ENCODE measurements at places on chromosomes 5 and 9.

- DNase-seq: no peak
These were observed 203.9 kb upstream of the CDH9 start for GRCh38 chr5:27242258-27242626.

- DNase-seq: no peak
These were observed 4.0 kb downstream of the ANKRD33B start for GRCh38 chr5:10567781-10568321.

- DNase-seq: no peak
These were observed 307.3 kb downstream of the MLLT3 start for GRCh38 chr9:20314981-20315380.

GRCh38 chr5:34450338-34450737 lies 205.8 kb upstream of the RAI14 start:
- DNase-seq: peak; percentile 56

GRCh38 chr5:61416010-61416409 lies 84.0 kb downstream of the ZSWIM6 start:
- no peak for DNase-seq

DNA sequence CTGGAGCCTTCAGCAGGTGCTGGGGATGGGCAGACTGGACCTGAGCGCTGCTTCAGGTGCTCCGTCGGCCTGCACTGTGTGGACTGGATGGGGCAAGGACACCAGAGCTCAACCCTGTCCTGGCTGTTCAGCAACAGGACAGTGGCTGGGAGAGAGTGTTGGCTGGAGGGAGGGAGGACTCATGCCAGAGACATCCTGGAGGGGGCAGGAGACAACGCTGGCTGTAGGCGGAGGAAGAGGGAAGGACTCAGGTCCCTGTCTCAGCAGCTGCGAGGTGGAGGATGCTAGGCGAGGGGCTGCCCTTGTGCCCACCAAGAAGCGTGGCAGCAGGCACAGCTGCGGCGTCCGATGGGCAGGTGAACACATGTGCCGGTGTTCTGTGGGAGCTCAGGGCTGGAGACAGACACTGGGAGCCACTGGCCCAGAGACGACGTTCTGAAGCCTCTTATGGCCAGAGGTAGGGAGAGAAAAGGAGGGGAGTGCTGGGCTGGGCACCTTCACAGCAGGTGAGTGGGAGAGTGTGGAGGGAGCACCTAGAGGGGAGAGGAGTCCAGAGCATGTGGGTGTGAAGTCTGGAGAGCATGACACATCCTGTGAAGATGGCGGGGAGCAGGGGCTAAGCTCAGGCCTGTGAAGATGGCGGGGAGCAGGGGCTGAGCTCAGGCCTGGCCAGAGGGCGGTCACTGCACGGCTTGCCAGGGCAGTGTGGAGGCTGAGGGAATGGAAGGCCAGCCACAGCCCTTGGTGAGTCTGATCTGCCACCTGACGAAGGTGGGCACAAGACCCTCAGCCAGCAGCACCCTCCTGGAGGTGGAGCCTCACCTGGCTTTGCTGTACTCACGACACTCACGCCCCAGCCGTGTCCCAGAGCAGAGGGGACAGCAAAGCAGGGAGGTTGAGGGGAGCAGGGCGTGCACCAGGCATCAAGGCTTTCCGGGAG lies 79.1 kb upstream of the FCN1 start:
- DNase-seq: no peak

- DNase-seq: no peak
These were observed 5.0 kb downstream of the IL7R start for GRCh38 chr5:35861718-35862117.

GRCh38 chr5:74376187-74376586 lies 264.3 kb downstream of the ENC1 start:
- DNase-seq: no peak

- no peak for DNase-seq
These were observed 505.5 kb downstream of the CTNND2 start for GRCh38 chr5:11398728-11399127.

DNA sequence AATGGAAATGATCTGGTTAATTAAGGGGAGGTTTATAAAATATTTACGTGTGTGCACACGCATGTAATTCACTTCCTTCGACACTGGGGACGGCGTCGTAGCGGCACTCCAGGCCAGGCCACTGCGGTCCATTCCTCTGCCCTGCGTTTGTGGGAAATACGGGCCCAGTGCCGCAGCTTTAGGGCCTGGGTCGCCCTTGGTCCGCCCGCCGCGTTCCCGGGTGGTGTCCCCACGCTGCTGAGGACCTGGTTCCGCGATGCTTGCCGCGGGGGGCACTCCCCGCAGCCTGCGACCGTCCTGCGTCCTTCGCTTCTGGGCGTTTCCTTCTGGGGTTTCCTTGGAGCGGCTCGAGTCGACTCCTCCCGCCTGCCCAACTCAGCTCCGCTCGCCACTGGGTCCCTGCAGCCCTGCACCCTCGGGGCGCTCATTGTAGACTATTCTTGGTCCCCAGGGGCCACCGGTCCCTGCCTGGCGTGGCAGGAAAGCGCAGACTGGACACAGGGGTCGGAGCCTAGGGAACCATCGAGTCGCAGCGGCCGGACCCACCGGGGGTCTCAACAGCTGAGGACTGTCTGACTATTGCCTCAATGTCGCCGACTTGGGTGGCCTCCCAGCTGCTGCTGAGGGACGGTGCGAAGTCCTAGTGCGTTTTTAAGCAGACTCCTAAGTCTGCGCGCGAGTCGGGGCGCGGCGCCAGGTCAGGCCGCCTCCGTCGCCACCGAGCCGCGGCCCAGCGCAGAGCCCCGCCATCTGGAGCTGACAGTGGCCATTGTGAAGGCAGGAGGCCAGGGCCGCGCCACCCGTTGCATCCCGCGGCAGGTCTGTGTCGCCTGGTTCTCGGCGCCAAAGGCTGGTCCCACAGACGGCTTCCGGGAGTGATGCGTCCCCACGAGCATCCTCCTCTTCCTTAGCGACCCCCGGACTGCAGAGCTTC lies 4.4 kb upstream of the IRX1 start:
- DNase-seq: no peak

GRCh38 chr5:156178117-156178516 lies 148.8 kb upstream of the SGCD start:
- no peak for DNase-seq

- DNase-seq: no peak
These were observed 12.7 kb downstream of the MEF2C start for GRCh38 chr5:88870285-88870684.

DNA sequence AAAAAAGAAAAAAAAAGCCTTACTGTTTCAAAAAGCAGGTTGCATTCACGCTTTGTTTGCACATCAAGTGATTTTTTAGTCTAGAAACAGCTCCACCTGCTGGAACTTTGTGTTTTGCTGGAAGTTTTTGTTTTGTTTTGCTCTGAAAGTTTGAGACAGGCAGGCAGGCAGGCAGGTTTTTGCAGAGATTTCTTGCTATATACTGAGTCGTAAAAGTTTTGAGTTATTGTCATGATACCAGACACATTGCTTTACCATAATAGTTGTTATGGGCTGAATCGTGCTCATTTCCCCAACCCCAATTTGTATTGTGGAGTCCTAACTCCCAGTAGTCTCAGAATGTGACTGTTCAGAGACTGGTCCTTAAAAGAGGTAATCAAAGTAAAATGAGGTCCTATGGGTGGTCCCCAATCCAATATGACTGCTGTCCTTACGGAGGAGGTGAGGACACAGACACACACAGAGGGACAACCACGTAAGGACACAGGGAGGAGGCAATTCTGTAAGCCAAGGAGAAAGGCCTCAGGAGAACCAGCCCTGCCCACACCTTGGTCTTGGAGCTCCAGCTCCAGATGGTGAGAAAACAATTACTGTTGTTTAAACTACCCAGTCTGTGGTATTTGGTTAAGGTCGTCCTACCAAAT lies 20.9 kb downstream of the OR2Y1 start:
- DNase-seq: no peak

GRCh38 chr9:100486479-100487176 lies 13.7 kb downstream of the TMEFF1 start:
- no peak for DNase-seq

DNA sequence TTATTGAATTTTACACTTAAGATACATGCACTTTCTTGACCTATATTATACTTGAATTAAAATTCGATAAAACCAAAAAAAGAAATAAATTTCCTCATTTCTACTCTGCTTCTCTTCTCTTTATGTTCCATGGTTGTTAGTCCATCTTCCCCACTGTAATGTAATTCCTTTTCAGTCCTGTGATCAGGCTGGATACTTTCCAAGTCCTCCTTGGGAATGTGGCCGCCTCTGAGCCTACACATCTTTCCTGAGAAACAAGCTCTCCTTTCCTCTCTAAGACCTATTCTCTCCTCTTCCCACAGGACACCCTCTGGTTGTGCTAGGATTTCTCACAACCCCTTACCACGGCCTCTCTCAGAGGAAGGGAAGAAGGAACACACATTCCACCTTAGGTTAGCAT lies 285.1 kb downstream of the DNAH5 start:
- no peak for DNase-seq

- no peak for DNase-seq
These were observed 6.7 kb downstream of the PTGS1 start for GRCh38 chr9:122377241-122378164.

GRCh38 chr5:151694035-151694485 lies 7.3 kb upstream of the SPARC start:
- DNase-seq: no peak

DNA sequence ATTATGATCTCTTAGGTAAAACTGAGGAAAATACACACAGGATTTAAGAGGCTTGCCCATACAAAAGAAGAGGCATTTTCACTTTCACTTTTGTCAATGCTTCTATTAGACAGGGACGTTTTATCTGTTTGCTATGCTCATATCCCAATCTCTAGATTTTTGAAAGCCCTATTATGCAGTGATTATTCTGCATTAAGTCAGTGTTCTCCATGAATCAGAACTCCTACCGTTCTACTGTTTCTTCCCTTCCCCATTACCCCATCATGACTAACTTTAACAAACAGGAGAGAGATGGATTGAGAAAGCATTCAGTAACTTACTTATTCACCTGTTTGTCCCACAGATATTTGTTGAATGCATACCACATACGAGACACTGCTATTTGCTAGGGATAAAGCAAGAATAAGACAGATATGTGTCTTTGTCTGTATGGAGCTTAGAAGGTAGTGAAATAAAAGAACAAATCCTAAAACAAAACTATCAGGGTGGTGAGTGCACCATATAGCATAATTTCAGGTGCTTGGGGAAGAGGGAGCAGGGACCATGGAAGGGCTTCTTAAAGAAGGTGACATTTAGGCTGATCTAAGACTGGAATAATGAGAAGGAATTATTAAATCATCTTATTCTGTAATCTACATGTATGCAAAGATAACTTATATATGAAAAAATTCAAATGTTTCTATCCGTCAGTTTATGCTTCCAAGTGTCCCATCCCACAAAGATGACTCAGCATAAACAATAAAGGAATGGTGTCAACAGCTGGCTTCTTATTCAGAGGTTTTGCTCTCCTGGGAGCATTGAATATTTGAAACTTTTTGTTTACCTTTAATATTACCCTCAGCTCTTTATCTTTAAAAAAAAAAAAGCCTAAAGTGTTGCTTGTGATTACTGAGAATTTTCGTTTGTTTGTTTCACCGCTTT lies 328.1 kb downstream of the HINT1 start:
- DNase-seq: peak; percentile 23

GRCh38 chr9:86246752-86247161 lies 12.7 kb downstream of the C9orf153 start:
- no peak for DNase-seq

DNA sequence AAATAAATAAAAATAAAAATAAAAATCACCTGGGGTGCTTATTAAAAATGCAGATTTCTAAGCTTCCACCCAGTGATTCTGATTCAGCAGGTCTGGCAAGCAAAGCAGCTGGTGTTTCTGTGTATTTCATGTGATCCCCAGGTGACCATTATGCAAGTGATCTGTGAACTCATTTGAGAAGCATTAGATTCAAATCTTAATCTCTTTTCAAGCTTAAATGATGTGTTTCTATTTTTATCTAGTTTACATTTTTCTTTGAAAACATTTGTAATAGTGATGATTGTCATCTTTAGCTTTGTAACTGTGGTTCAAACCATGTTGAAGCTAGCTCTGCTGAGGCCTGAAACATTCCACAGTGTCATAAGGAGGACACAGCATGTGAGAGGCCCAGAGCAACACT lies 804.8 kb upstream of the ZNF608 start:
- DNase-seq: no peak

GRCh38 chr5:150082889-150083288 lies 3.5 kb downstream of the CSF1R start:
- no peak for DNase-seq

GRCh38 chr9:70902171-70902570 lies 219.2 kb downstream of the TRPM3 start:
- no peak for DNase-seq

GRCh38 chr9:8282535-8282934 lies 483.0 kb upstream of the DMAC1 start:
- DNase-seq: no peak

GRCh38 chr5:124724357-124725039 lies 21.9 kb downstream of the ZNF608 start:
- DNase-seq: no peak

GRCh38 chr9:126117158-126117425 lies 209.5 kb upstream of the MVB12B start:
- DNase-seq: no peak

GRCh38 chr5:125162714-125163113 lies 416.3 kb upstream of the ZNF608 start:
- DNase-seq: no peak

- no peak for DNase-seq
These were observed 42.0 kb upstream of the FKTN start for GRCh38 chr9:105515811-105516413.

- DNase-seq: no peak
These were observed 20.4 kb downstream of the CRB2 start for GRCh38 chr9:123376218-123377071.

- no peak for DNase-seq
These were observed 9.9 kb downstream of the CDC14B start for GRCh38 chr9:96609732-96610131.

- DNase-seq: no peak
These were observed 499.1 kb downstream of the NFIB start for GRCh38 chr9:13814647-13815400.
